ENCODE measurements at places on chromosomes 4 and X.

DNA sequence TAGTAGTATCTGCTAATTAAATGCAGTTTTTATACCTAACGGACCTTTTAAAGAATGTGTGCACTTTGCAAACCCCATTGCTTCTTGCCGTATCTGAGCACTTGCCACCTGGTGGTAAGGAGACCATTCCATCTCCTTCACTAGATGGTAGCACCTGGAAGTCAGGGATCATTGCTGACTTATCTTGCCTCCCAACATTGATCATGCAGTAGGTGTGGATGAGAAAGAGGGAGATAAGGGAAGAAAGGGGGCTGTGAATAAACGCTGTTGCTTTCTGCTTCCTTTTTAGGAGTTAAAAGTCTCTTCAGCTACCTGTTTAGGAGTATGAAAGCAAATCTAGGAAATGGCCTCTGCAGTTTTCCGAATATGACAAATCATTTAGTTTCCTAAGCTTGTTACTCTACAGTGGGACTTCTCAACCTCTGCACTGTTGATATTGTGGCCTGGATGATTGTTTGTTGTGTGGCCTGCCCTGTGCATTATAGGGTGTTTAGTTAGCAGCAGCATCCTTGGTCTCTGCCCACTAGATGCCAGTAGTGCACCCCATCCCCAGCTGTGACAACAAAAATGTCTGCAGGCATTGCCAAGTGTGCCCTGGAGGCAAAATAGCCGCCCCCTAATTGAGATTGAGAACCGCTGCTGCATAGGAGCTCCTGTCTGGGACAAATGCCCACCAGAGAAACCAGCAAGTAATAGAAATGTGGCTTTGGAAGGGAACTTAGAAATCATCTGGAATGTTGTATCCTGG lies 38.8 kb downstream of the GAB1 start:
- DNase-seq: no peak

- no peak for DNase-seq
Observed at GRCh38 chr4:12293906-12294525, 865.3 kb upstream of the HS3ST1 start.

- DNase-seq: no peak
Observed at GRCh38 chrX:39909996-39910395, 187.8 kb downstream of the BCOR start.

DNA sequence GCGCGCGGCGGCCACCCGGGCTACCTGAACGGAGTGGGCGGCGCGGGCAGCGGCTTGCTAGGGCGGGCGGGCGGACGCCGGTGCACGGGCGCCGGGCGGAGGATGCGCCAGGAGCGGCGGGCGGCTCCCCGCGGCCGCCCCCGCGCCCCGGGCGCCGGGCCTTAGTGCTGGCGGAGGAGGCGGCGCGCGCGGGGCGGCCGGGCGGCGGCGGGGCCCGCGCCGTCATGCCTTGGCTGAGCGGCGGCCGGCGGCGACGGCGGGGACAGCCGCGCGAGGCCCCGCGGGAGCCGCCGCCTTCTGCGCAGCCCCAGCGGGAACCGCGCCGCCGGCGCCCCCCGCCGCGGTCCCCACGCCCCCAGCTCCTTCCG lies 48.2 kb downstream of the CLDN34 start:
- no peak for DNase-seq
